ENCODE measurements at places on chromosomes 5 and 9.

DNA sequence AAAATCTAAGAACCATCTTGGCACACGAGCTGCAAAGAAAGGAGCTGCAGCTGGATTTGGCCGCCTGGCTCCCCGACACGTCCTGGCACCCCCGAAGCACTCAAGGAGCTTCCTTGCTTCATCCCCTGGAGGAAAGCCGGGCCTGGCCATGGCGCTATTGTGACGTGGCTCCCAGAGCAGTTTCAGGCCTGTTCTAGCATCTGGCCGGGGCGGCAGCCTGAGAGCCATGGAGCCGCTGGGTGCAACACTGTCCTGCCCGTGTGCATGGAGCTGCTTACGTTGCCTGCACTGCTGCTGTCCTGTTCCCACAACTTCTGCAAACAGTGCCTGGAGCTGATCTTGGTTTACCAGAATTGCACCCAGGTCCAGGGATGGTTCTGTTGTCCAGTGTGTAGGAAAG lies 63.5 kb downstream of the PTPDC1 start:
- no peak for DNase-seq

DNA sequence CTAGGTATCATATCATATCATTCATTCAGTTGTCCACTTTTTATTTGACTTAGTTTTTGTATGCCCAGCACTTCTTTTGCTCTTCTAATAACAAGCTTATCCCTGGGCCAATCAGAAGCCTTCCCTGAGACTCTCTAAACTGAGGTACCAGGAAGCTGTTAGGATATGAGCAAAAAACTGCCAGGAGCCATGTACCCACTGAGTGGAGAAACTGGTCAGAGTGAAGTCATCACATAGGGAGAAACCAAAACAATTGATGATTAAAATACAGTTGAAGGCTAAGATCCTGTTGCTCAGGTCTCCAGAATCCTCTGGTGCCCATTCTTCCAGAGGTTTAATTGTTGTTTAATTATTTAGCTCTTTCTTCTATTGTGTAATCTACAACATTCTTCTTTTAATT lies 120.2 kb downstream of the KIAA0825 start:
- no peak for DNase-seq

DNA sequence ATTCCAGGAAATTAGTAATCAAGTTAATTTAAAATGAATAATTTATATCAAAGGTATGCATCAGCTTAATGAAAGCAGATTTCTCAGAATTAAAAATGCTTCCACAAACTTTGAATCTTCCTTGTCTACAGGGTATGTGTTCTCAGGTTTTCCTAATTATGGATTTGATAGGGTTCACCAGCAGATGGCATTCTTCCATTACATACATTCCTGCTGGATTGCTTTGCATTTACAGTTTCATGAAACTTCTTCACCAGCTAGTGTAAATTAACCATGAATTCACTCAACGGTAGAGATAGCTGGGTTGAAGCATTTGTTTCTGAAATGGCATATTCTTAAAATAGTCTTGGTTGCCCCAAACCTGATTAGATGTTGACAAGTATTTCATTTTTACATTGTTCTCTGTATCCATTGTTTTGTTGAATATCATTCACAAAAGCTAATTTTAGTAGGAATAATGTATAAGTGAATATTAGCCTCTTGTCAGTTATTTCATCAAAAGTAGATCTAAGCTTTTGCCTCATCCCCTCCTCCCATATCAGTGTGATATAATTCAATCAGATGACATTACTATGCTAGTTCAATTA lies 68.7 kb upstream of the WDR41 start:
- DNase-seq: no peak

- no peak for DNase-seq
Observed at GRCh38 chr5:116872986-116873385, 298.4 kb upstream of the SEMA6A start.

DNA sequence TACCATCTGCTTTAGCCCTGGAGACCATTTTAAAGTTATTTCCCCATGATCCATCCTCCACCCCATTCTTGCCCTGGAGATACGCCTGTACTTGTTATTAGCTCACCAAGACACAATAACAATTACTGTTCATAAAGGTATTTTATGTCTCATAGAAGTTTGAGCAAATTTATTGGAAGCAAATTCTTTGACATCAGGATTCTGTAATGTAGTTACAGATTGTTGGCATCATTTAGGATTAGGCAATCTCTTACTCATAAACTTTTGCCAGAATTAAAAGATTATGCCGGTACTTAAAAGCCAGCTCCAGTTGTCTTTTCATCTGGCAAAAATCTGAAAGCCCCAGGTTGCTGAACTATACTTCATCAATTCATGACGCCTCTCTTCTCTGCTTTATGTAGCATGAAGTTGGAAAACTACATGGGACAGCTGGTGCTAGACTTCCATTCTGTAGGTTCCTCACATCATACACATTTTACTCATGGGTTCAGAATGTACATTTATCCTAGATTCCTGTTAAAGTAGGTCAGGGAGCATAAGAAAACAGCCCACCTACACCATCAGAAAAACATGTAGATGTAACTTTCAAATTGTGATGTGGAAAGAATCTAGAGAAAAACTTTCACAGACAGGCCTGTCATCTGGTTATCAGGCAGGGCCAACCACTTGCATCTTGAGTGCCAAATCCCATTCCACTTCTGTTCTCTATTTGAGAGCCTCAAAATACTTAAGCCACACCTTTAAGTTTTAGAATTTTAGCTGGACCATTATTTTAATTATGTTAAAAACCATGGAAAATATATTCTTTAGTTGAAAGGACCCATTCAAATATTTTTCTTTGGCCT lies 14.0 kb downstream of the ATP10B start:
- DNase-seq: no peak

Data from activated gamma-delta T cell (primary cell).